B cell (primary cell): ENCODE measurements at places on chromosomes 1 and 21. TPM values are rescaled to one million over a fixed set of nuclear protein-coding genes. Genes with fewer than 3 reads are reported as not detected.

DNA sequence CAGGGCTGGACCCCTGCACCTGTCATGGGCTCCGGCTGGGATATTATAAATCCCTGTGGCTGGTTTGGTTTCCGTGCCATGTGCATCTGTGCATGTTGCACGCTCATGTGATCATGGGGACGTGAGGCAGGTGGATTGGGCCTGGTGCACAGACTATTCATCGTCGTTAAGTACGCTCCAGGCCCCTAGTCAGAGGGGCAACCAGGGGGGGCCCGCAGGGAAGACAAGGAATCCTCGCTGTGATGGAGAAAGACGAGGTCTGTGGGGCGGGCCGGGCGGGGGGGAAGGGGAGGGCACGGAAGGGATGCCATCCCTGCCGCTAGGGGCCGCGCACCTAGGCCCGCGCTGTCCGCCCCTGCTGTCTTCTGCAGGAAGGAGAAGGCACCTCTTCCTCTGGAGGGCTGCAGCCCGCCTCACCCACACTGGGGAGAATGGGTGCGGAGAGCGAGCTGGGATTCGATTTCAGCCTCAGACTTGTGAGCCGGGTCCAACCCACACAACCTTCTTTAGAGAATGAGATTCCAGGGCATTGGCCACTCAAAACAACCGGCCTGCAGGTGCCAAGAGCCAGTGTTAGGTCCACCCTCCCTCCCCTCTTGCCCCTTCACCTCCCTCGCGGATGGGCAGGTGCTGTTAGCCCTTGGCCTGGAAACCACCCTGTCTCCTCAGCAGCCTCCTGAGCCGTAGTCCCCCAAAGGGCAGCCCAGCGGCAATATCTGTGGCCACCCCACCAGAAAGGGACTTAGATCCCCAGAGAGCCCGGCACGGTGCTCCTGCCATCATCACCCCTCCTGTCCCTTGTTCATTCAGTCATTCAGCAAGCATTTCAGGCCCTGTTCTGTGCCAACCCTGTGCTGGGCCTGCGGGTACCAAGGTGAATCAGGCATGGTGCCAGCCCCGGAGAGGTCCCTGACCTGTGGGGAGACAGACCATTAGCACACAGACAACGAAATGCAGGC, 950 bp upstream of the LRP8 start:
- peak; percentile 36 for DNase-seq

STUM gene
- 0.69 and 1.1 TPM in 2 replicates for total RNA-seq

DNA sequence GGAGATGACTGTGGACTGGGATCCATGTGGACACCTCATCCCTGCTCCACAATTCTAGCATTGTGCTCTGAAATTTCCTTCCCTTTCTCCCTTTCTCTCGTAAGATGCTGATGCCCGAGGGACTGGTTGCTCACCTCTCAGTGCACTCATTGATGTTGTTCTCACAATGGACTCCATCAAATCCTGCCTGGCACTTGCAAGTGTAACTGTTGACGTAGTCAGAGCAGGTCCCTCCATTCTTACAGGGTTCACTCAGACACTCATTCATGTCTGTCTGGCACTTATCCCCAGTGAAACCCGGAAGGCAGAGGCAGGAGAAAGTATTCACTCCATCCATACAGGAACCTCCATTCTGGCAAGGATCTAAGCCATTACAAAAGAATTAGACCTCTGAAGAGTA, 45.1 kb upstream of the ADAM30 start:
- no peak for DNase-seq

DNA sequence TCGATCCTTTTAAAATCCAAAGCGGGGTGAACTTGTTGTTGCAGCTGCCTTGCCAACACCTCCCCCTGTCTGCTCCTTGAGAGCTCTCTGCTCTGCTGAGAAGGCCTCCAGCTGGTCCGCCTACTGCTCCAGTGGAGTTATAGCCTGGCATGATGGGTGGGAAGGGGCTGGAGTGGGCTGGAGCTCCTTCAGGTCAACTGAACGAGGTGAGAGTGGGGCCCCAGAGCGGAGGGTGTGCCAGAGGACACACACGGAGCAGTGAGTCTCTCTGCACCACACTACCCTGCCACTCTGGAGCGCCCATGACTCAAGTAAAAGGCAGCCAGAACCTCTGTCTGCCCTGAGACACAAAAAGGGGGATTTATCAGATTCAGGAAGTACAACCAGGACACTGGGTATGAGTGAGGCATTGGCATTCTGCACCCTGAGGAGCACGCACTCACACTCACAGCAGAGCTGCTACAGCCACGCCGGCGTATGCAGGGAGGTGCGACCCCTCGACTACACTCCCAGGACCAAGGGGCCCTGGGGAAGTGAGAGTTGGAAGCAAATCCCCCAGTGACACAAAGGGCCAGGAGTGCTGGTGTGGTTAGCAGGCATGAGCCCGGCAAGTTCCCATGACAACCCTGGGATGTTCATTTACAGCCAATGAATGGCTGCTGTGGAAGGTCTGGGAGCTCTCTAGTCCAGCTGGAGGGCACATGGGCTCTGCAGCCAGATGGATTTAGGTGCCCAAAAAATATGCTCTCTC, 28.0 kb upstream of the EVA1B start:
- DNase-seq: no peak

BMP8B gene
- total RNA-seq: 2.3 and 2.5 TPM in 2 replicates

TMCC2 gene
- 3.3 and 4.0 TPM in 2 replicates for total RNA-seq

- DNase-seq: no peak
Measured at GRCh38 chr21:31262728-31263127, 81.3 kb downstream of the TIAM1 start.

AKR7A3 gene
- total RNA-seq: 1.6 and 1.8 TPM in 2 replicates

- no peak for DNase-seq
Measured at GRCh38 chr1:3697810-3698209, 45.5 kb downstream of the TP73 start.

GRCh38 chr1:110305900-110306420, 33.2 kb upstream of the RBM15 start:
- no peak for DNase-seq

OR13G1 gene
- not detected in 2 replicates for total RNA-seq

DCST1 gene
- total RNA-seq: not detected in 2 replicates

DNA sequence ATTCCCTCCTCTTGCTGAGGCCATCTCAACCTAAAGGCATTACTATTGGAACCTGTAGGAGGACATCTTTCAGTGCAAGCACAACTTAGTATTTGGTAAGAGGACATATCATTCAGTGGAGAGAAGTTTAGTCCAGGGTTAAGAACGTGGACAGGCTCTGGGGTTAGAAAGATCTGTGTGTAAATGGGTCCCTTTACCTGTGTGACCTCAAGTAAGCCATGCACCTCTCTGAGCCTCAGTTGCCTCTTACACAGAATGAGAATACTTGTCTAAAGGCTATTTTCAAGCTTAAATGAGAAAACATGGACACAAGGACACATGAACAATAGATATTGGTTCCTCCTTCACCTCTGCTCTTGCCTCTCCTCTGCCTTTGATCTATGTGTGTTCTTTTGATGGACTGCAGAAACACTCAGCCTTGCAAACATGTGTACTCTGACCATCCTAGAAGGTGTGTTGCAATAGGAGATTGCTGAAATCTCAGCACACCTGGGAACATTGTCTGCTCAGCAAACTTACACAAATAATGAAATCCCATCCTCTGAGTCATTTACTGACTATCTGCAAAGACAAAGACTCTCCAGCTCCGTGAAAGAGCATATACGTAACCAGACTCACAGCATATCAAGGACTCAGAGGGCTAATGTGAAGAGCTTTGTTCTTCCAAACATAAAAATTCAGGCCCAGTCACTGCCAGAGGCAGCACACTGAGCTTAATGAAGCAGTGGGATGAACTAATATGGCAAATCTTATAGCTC, 143.8 kb downstream of the DAB1 start:
- no peak for DNase-seq

DNA sequence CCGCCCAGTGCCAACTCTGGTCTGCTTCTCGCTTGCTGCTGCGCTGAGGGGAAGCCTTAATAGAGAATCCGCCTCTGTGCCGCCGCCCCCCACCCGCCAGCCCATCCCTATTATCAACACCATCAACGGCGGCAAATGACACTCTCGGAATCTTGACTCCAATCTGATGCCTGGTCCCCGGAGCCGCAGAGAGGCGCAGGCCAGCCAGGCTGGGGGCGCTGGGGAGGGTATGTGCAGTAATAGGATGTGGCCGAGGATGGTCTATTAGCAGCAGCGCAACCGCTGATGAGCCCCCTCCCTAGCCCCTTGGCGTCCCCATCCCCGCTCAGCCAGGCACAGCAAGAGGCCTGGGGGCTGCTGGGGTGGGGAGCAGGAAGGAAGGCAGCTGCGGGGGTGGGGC, 15.1 kb upstream of the DMBX1 start:
- no peak for DNase-seq

TMEM54 gene
- not detected in 2 replicates for total RNA-seq

DNA sequence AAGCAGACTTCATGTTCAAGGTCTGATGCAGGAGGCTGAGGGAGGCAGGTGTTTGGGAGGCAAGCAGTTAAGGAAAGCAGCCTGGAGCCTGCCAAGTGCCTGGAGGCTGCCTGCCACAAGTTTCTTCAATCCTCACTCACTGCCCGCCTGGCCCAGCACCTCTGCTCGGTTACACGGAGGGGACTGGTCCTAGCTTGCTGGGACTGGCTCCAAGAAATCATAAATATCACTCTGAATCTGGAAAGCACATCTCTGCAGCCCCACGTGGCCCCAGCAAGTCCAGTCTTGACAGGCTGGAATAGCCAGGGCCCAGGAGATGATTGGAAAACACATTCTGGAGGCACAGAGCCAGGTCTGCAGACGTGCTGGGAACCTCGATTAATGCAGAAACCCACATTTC, 83.9 kb downstream of the BCAR3 start:
- no peak for DNase-seq

DNA sequence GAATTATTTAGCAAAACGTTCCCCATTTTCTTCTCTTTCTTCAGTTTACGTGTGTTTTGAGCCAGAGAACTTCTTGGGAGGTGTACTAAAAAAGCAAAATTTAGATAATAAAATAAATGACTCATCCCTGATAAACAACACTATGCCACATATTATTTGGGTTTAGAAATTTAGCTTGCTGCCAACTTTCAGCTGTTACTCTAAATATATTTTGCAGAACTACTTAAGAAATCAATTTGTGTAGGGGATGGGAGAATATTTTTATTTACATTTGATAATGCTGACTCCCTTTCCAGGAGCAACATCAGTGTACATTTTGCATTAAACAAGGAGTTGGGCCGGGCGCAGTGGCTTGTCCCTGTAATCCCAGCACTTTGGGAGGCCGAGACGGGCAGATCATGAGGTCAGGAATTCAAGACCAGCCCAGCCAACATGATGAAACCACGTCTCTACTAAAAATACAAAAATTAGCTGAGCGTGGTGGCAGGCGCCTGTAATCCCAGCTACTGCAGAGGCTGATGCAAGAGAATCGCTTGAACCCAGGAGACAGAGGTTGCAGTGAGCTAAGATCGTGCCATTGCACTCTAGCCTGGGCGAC, 151.4 kb upstream of the ZRANB2 start:
- no peak for DNase-seq

SLC5A9 gene
- total RNA-seq: not detected in 2 replicates

DNA sequence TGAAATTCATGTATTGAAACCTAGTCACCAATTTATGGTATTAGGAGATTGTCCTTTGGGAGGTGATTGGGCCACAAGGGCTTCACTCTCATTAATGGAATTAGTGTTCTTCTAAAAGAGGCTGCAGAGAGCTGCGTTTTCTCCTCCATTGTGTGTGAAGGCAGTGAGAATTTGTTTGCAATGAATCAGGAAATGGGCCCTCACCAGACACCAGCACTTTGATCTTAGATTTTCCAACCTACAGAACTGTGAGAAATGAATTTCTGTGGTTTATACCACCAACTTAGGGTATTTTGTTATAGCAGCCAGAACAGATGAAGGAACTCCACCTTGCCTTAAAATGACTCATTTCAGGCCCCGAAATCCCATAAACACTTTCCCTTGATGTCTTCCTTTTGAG, 544.2 kb downstream of the RWDD3 start:
- no peak for DNase-seq

DNA sequence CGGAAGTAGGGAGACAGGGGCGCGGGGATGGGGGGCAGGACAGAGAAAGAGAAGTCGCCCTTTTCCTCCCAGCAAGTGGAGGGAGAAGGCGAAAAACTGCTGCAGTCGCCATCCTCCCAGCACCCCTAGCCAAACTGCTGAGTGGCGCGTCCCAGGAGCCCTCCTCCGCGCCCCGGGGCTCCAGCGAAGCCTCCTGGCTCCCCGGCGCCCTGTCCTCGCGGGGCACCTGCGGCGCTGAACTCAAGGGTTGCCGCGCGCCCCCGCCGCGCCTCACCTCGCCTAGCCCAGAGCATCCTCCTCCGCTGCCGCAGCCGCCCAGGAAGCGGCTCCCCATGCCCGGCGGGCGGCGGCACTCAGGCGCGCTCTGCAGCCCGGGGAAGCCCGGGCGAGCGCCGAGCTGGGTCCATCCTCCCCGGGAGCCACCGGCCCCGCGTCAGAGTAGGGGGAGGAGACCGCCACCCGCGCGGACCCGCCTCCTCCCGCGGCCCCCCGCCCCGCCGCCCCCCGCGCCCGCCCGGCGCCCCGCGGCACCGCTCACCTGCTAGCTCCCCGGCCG, at the start of gene DAB1:
TSS of gene DAB1 (minus strand) at position 405 of the 556 bp plus-strand sequence. CDS start 133,030 bp downstream, outside the sequence.
- no peak for DNase-seq

- DNase-seq: no peak
Measured at GRCh38 chr1:39352881-39353280, 138.6 kb upstream of the BMP8A start.

DNA sequence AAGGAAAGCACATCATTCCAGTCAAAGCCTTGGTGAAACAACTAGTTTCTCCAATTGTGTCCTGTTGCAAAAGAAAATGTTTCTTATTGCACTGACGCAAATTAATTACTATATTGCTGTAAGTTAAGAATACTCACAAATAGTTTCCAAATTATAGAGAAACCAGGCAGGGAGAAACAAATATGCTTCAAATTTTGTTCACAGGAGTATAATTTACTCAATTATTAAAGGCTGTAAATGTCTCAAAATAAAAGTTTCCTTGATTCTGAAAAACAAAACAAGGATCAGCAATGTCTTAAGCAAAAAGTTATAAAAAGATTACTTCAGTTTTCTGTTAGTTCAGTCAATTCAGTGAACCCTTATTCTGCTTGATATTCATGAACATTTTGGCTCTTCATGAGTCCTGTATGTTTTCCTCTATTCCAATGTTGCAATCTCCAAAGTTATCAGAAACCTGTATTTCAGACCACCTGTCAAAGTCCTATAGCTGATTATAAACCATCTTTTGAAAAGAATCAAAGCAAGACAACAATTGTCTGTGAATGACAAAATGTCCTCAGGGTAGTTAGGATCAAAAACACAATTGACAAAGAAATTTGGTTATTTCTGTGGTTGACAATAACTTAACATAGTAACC, 11.7 kb upstream of the SYPL2 start:
- DNase-seq: no peak

DNA sequence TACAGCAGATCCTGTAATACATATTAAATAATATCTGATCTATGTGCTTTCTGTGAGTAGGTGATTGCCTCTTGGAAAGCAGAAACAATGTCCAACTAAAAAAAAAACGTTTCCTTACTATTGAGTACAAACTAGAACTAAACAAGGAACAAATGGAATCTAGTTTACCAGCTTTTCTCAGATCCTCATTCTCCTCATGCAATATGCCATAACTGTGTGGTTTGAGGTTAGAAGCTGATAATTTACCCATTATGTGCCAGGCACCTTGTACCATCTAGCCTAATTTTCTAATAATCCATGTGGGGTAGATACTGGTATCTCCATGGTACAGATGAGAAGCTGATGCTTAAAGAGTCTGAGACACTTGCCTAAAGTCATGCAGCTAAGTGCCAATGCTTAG, 154.7 kb downstream of the PTGER3 start:
- DNase-seq: no peak

- DNase-seq: no peak
Measured at GRCh38 chr1:148362216-148362611, 120.9 kb downstream of the PPIAL4G start.

ANGPTL1 gene
- not detected in 2 replicates for total RNA-seq
